ENCODE measurements at places on chromosomes 5 and 9. TPM values are rescaled to one million over a fixed set of nuclear protein-coding genes. Genes with fewer than 3 reads are reported as not detected.

GRCh38 chr5:56900395-56900794, 9.0 kb upstream of the SETD9 start:
- no peak for DNase-seq
- no peak overlapping the region for H3K4me3 ChIP-seq
- H3K27ac ChIP-seq, result no peak overlapping the region
- peaks cover 3% of the 10 kb centered on the region for H3K27me3 ChIP-seq

GABRA6 gene
- not detected for total RNA-seq

MAP1B gene
- 149 TPM for total RNA-seq

CDC14B gene
- 12.8 TPM for total RNA-seq

- no peak for DNase-seq
- H3K36me3 ChIP-seq, result no peaks in the 10 kb centered on the region
- H3K27me3 ChIP-seq, result peaks cover 3% of the 10 kb centered on the region
- peaks cover 6% of the 10 kb centered on the region for H3K4me1 ChIP-seq
Measured at GRCh38 chr5:69049796-69050195, 44.0 kb upstream of the SLC30A5 start.

HSPA9 gene
- 193 TPM for total RNA-seq

DNA sequence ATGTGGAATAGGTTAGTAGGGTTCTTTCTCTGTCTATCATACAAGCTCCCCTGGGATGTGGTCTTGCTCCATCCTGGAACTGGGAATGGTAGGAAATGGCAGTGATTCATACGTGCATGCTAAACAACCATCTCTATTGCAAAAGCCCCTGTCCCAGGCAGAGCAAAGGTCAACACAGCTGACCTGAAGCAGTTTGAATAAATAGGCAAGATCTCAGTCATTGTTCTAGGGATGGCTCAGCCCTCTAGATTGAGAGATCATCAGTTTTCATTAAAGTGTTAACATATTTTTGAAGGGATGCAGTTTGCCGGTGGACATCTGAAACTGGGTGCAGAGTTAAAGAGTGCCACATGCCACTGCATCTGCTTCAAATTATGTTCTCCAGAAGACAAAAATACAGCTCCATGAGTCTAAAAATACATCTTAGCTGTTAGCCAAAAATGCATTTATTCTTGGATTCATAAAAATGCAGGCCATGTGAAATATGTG, 224.1 kb downstream of the ESM1 start:
- H3K36me3 ChIP-seq, result no peaks in the 10 kb centered on the region
- peak overlapping the region; percentile 91 for H3K27ac ChIP-seq
- peak overlapping the region; percentile 63 for H3K4me3 ChIP-seq
- DNase-seq, result peak; percentile 71
- H3K27me3 ChIP-seq, result no peaks in the 10 kb centered on the region

IL9 gene
- not detected for total RNA-seq

GRCh38 chr9:99057665-99058625, 47.0 kb upstream of the TGFBR1 start:
- peak overlapping the region; percentile 74 for H3K4me3 ChIP-seq
- peak overlapping the region; percentile 85 for H3K27ac ChIP-seq
- peaks cover 3% of the 10 kb centered on the region for H3K27me3 ChIP-seq
- peak; percentile 63 for DNase-seq

PRLR gene
- total RNA-seq, result 1.4 TPM

SLC36A3 gene
- not detected for total RNA-seq

DNA sequence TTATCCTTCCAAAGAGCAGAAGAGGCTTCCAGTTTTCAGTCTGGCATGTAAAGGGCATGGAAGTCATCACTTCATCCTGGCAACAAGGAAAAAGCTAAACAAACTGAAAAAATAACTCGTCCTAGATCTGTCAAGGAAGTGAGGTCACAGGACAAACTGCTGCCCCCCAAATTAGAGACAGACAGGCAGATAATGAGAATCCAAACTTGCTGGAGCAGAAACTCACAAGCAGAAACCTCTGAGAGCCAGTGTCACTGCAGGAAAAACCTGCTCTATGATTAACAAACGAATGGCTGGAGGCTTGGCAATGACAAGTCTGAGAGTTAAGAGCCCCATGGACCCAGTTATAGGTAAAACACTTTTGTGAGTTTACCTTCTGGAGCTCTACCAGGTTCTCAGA, 18.9 kb upstream of the MLANA start:
- H3K27me3 ChIP-seq, result peaks cover 2% of the 10 kb centered on the region
- no peak overlapping the region for H3K4me3 ChIP-seq
- peaks cover 7% of the 10 kb centered on the region for H3K36me3 ChIP-seq

- peaks cover 50% of the 10 kb centered on the region for H3K36me3 ChIP-seq
- no peak overlapping the region for H3K4me3 ChIP-seq
- H3K4me1 ChIP-seq, result peaks cover 57% of the 10 kb centered on the region
- peak overlapping the region; percentile 75 for H3K27ac ChIP-seq
Measured at GRCh38 chr9:78601957-78602565, 305.1 kb downstream of the PSAT1 start.

- peak overlapping the region; percentile 51 for H3K27ac ChIP-seq
- no peak for DNase-seq
- peak overlapping the region; percentile 72 for H3K4me3 ChIP-seq
- H3K4me1 ChIP-seq, result peaks cover 40% of the 10 kb centered on the region
Measured at GRCh38 chr5:39274398-39275085, 55.2 kb upstream of the FYB1 start.

DNA sequence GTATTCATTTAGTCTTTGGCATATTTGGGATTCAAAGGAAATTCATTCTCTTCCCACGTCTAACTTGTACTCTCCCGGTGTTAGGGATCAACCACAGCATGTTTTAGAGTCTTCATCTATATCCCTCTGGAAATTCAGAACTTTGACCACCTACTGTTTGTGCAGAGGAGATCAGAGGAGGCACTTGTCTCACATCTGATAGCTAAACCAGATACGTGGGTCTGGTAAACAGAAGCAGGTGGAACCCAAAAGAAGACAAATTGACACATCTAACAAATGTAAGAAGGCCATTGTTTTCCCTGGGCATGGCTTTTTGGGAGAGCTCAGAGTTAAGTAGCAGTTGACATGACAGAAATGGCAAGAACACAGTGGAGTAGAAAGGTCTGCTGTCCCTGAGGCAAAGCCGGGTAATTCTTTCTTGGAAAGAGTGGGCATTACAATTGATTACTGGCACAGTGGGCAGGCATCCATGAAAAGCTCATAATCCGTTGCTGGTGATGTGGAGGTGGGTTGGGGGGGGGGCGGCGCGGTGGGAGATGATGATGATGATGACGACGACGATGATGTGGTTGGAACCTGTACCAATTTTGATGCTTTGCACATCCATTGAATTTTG, 27.5 kb downstream of the PIP5K1B start:
- no peak overlapping the region for H3K27ac ChIP-seq
- H3K27me3 ChIP-seq, result peaks cover 2% of the 10 kb centered on the region
- DNase-seq, result no peak

DNA sequence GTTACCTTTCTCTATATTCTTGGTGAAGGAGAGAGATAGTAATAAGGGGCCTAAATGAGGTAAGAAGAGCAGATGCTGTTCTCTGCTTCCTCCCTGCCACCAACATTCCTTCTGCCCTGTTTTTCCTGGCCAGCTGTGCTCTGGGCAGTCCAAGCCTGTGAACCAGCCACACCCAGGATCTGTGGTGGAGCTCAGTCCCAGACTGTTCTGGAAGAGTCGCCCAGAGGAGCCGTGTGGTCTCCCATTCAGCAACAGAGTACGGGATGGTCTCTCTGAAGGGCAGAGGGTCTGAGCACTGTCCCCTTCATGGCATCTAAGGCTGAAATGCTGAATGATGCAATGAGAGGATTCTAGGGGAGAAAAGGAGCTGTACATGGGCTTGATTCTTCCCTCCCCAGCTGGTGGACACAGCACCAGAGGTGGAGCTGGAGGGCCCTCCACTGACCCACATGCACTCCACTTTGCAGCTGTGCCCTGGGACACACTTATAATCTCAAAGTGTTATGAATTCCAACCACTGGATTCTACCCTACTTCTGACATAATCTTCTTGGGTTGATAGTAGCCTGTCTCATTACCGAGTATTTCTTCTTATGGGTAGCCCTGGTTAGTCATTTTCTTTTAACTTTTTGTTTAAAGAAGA, 70.8 kb upstream of the RPS23 start:
- H3K27ac ChIP-seq, result peak overlapping the region; percentile 13
- no peaks in the 10 kb centered on the region for H3K36me3 ChIP-seq
- H3K4me1 ChIP-seq, result peaks cover 63% of the 10 kb centered on the region
- DNase-seq, result peak; percentile 14

- H3K27me3 ChIP-seq, result no peaks in the 10 kb centered on the region
- no peaks in the 10 kb centered on the region for H3K4me1 ChIP-seq
- no peak for DNase-seq
- no peak overlapping the region for H3K27ac ChIP-seq
Measured at GRCh38 chr5:21236971-21237427, 1249.0 kb upstream of the CDH18 start.

SV2C gene
- not detected for total RNA-seq

- peak overlapping the region; percentile 25 for H3K4me3 ChIP-seq
- H3K4me1 ChIP-seq, result peaks cover 71% of the 10 kb centered on the region
- H3K36me3 ChIP-seq, result no peaks in the 10 kb centered on the region
- DNase-seq, result peak; percentile 60
- peak overlapping the region; percentile 84 for H3K27ac ChIP-seq
Measured at GRCh38 chr5:169762338-169763095, 125.4 kb downstream of the DOCK2 start.

GARNL3 gene
- 0.78 TPM for total RNA-seq

DNA sequence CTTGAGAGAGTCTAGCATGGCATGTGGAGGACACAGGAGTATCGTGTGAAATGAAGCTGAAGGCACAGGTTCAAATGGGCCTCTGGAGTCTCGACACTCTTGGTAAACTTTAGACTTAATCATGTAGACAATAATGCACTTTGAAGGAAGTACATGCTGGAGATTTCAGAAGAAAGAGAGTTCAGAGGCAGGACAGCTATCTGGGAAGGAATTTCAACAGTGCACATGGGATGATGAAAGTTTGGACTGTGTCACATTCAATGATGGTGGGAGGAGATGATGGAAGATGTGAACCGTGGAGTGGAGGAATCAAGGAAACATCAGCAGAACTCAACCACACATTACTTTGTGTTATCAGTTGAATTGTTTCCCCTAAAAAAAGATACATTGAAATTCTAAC, 88.6 kb upstream of the PAPPA start:
- H3K27me3 ChIP-seq, result peaks cover 2% of the 10 kb centered on the region
- H3K36me3 ChIP-seq, result peaks cover 4% of the 10 kb centered on the region
- no peak for DNase-seq
- no peak overlapping the region for H3K4me3 ChIP-seq

DNA sequence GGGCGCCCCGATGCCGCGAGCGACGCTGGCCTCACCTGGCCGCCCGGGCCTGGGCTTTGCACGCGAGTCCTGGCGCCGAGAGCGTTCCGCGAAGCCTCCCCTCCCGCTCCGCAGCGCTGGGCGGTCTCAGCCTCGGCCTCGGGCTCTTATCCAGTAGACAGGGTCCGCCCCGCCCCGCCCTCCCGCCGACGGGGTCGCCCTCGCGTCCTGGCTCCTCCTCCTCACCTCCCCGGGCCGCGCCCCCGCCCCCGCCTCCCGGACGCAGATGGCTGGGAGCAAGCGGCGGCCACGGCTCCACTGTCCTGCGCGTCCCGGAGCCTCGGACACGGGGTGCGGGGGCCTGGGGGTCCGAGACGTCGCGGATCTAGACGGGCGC, at the start of gene SLC6A3:
Gene SLC6A3, minus strand, starts transcription at position 128 of the 376 bp plus-strand sequence. CDS start 2,243 bp downstream, outside the sequence.
- DNase-seq, result no peak
- no peak within 1 kb of the TSS for H3K27ac ChIP-seq
- peaks cover under 1% of the 10 kb centered on the region for H3K36me3 ChIP-seq

CATSPER3 gene
- total RNA-seq, result 0.20 TPM

GRCh38 chr5:149006426-149006825, 56.4 kb downstream of the SH3TC2 start:
- peaks cover 76% of the 10 kb centered on the region for H3K4me1 ChIP-seq
- peaks cover 23% of the 10 kb centered on the region for H3K36me3 ChIP-seq
- H3K27ac ChIP-seq, result peak overlapping the region; percentile 47

DNA sequence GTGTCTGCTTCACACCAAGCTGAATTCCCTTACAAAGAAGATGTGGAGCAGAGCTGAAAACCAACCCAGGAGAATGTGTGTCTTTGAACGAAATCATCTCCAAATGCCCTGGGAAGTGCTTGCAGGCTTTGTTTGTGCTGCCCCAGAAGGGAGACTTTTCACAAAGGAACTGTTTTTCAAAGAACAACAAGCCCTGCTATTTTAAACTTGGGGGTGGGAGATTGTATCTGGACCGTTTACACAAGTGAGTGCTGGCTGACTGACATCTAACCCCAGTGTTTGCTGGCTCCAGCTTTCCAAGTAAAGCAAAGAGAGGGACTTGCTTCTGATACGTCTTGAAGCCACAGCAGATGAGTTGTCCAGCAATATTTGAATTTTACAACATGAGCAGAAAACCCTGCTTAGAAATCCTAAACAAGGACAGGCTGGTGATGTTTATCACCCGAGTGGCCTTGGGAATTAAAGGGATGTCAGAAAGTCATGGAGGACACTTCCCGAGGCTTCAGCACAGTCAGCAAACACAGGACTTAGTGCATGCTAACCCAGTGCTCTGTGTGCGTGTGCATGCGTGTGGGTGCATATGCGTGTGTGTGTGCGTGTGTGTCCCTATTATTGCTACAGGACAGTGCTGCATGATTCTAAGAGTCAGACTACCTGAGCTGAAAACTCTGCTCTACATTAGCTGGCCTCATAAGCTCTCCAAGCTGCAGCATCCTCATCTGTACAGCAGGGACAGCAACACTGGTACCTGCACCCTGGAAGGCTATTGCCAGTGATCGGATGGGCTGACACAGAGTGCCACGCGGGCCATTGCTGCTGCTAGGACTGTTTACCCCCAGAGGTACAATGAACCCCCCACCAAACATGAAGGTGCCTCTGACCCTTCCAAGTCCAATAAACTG, 1.4 kb downstream of the ADAMTS12 start:
- DNase-seq, result peak; percentile 54
- peaks cover 67% of the 10 kb centered on the region for H3K4me1 ChIP-seq
- H3K27me3 ChIP-seq, result peaks cover 2% of the 10 kb centered on the region

KIF12 gene
- not detected for total RNA-seq

DNA sequence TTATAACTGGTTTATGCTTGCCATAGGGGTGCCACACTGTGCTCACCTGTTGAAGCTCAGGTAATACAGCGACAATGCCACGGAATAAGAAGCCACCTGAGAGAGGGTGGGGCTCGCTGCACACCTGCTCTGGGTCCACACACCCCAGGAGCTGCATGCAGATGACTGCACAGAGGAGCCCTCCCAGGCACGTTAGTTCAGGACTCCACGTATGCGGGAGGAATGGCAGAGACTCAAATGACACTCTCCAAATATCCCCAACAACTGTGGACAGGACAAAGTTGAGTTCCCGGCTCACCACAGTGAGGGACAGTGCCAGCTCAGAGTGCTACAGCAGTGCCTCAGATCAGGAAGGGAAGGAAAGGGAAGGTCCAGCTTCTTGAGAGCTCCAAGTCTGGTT, 5.8 kb upstream of the FCN1 start:
- H3K27me3 ChIP-seq, result peaks cover 14% of the 10 kb centered on the region
- no peak for DNase-seq
- H3K36me3 ChIP-seq, result peaks cover 6% of the 10 kb centered on the region
- no peak overlapping the region for H3K4me3 ChIP-seq

FAM151B gene
- 2.1 TPM for total RNA-seq

GRCh38 chr5:118989816-118990215, 1.5 kb upstream of the DTWD2 start:
- H3K27me3 ChIP-seq, result no peaks in the 10 kb centered on the region
- no peak overlapping the region for H3K27ac ChIP-seq
- peaks cover 30% of the 10 kb centered on the region for H3K4me1 ChIP-seq
- H3K4me3 ChIP-seq, result no peak overlapping the region
- DNase-seq, result no peak
- no peaks in the 10 kb centered on the region for H3K36me3 ChIP-seq

GRCh38 chr9:130483371-130483971, 38.7 kb downstream of the ASS1 start:
- H3K4me3 ChIP-seq, result no peak overlapping the region
- peaks cover 15% of the 10 kb centered on the region for H3K27me3 ChIP-seq
- no peak for DNase-seq
- no peak overlapping the region for H3K27ac ChIP-seq
- no peaks in the 10 kb centered on the region for H3K4me1 ChIP-seq

SLC34A1 gene
- not detected for total RNA-seq

Data from HFFc6 (cell line).